ENCODE measurements at places on chromosomes 13 and 19.

DNA sequence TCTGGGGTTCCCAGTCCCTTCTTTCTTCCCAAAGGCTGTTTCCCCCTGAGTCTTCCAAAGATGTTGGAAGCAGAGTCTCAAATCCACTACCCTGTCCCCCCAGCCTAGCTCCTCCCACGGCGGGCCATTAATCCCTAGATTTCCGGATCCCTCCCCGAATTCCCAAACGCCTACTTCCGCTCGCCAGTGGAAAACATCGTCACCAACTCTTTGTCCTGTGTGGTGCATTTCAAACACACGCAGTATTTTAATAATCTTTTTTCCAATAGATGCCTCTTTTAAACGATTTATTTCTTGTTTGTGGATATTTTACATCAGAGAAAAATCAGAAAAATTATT lies 610 bp downstream of the ZNF791 start:
- no peak for DNase-seq

DNA sequence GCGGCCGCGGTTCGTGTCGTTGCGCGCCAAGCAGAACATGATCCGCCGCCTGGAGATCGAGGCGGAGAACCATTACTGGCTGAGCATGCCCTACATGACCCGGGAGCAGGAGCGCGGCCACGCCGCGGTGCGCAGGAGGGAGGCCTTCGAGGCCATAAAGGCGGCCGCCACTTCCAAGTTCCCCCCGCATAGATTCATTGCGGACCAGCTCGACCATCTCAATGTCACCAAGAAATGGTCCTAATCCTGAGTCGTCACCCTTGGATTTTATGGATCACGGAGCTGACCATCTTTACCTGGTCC lies 475 bp downstream of the MRPL57 start:
- no peak for DNase-seq

DNA sequence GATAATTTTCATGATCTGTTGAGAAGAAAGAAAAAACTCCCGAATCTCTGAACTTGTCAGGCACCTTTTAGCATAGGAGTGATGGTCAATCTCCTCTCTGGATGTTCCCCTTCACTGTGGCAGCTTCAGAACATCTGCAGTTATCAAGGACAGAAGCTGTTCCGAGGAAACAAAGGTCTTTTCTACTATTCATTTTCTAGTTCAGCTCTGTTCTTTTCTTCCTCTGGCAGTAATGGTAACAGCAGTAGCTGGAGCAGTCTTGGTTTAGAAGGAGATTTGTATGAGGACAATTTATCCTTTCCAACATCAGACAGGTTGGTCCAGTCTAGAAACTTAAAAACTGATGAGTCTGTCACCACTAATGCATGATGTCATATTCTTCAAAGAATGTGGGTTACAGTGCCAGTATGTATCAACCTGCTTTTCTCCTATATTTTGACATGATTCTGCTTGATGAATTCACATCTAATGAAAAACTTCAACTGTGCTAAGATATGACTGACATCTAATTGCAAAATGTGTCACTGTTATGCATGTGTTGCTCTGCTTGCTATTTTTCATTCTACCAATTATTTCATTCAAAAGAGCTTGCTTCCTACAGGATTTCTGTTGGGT lies 41.0 kb downstream of the AKAP11 start:
- DNase-seq = no peak

DNA sequence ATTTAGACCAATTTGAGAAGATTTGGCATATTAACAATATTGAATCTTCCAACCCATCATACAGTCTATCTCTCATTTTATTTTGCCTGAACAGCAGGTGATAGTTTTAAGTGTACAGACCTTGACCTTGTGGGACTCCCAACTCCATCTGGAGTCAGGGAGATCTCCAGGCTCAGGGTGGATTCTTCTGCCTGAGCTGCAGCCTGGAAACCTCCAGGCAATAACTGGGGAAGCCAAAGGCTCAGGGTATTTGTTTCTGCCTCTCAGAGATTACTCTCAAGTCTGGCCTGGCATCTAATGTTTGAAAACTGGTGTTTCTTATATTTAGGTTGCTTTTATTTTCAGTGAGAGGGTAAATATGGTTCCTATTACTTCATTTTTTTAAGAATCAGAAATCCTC lies 102.1 kb upstream of the C1QTNF9B start:
- DNase-seq = no peak

DNA sequence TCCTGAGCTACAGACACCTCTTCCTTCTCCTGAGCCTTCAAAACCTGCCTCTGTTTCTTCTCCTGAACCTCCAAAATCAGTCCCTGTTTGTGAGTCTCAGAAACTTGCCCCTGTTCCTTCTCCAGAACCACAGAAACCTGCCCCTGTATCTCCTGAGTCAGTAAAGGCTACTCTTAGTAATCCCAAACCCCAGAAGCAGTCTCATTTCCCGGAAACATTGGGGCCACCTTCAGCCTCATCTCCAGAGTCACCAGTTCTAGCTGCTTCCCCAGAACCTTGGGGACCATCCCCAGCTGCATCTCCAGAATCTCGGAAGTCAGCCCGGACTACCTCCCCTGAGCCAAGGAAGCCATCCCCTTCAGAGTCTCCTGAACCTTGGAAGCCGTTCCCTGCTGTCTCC lies 10.0 kb downstream of the CHAMP1 start:
- DNase-seq = no peak

DNA sequence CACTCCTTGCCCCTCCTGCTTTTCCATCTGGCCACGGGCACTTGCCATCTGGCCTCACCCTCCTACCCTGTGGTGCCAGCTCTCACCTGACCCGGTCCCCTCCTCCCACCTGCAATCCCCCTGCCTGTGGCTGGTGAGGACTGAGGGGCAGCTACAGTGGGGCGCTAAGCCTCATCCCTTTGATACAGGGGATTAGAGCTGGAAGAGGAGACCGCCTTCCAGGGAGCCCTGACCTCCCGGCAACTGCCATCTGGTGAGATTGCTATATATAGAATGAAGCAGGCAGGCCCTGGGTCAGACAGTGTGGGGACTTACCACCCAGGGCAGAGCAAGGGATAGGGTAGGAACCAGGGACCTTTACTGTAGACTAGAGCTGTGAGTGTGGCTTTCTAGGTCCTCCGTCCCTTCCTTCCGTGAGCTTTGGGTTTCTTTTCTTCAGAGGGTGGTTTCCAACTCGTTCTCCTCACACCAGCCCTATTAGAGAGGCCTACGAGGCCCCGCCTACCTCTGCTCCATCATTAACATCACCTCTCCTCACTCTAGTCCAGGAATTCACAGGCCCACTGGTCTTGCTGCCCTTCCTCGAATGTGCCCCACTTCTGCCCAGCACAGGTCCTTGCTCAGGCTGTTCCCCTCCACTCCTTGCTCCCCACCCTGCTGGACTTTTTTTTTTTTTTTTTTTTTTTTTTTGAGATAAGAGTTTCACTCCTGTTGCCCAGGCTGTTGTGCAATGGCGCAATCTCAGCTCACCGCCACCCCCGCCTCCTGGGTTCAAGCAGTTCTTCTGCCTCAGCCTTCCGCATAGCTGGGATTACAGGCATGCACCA lies 7.7 kb downstream of the KASH5 start:
- no peak for DNase-seq

DNA sequence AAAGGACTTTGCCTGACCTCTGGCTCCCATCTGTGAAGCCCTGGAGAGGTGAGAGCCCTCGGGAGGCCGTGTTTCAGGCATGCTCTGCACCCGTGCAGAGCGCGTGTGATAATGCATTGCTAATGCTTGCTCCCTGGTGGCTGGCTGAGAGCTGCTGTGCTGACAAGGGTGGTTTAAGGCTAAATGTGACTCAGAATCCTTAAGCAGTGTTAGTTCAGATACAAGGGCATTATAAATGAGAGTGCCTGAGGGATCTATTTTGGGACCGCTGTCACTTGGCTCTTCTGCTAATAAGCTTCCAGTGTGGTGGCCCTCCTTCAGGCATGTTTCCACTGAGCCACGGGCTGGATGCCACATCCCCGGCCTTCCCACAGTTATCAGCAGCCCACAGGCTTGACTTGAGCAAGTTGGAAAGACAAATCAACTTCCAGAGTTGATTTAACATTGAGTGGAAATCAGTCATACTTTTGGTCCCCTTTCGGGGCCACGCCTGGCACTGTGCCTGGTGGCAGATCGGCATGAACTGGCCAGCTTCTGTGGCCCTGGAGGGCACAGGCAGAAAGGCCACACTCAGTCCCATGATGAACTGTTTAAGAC lies 17.0 kb downstream of the ALOX5AP start:
- no peak for DNase-seq

DNA sequence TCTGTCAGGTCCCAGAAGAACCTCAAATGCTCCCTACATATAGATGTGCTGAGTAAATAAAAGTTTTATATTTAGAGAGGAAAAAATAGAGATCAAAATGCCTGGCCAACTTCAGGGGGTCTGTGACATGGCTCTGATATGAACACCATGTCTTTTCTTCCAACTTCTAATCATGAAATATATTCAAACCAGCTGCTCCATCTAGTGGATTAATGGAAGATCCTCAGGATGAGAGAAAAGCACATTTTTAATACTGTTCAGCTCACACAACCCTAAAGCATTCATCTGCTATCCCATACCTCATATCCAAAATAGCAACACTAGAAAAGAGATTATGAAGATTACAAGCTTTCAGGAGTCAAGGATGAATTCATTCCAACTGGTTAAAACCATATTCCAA lies 56.0 kb upstream of the DOCK9 start:
- no peak for DNase-seq

DNA sequence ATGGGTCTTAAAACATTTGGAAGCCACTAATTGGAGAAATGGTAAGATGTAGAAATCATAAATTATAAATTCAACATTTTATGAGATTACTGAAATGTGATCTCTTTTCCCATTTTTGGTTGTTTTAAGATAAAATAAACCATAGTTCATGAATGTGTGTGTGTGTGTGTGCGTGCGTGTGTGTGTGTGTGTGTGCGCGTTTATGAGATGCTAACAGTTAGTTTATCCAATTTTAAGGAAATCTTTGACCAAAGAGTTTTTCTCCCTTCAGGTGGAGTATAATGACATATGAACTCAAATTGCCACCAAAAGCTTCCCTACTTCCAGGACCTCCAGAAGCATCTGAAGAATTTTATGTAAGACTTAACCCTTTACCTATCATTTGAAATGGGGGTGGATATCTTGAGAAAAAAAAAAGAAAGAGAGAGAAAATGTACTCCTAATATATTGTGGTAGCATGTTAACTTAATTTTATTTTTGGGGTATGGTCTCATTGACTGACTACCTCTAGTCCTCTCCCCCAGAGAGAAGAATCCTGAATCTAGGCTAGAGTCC lies 98.1 kb upstream of the AKAP11 start:
- DNase-seq = no peak

GRCh38 chr13:112740502-112741131 lies 50.8 kb downstream of the ATP11A start:
- DNase-seq = no peak

DNA sequence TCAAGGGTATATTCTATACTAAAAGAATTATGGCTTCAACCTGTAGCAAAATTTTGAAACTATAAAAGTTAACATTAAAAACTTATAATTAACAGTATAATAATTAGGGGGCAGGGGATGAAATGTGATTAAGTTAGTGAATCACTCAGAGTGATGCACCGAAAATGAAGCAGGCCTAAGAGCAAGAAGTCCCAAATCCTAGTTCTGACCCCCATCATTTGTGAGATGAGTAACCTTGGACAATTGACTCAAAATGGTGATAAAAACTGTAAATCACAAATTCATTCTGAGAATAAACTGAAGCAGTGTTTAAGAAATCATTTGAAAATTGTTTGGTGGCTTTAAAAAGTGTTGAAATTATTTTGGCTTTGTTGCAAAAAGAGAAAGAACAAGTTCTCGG lies 56.8 kb downstream of the KLF12 start:
- DNase-seq = no peak

Data from stimulated activated CD4-positive, alpha-beta T cell treated with anti-CD3 and anti-CD28 coated beads, Interleukin-12 subunit alpha, Interleukin-12 subunit beta, amount 100 ng/mL, for 4 hours (primary cell).